ENCODE measurements at places on chromosomes 3 and 15.

- no peak for DNase-seq
Observed at GRCh38 chr3:36476286-36476942, 96.1 kb downstream of the STAC start.

GRCh38 chr3:143123353-143123984 is 3.9 kb downstream of the CHST2 start:
- DNase-seq, result no peak

- DNase-seq, result no peak
Observed at GRCh38 chr3:58725326-58725853, 58.8 kb upstream of the FAM3D start.

DNA sequence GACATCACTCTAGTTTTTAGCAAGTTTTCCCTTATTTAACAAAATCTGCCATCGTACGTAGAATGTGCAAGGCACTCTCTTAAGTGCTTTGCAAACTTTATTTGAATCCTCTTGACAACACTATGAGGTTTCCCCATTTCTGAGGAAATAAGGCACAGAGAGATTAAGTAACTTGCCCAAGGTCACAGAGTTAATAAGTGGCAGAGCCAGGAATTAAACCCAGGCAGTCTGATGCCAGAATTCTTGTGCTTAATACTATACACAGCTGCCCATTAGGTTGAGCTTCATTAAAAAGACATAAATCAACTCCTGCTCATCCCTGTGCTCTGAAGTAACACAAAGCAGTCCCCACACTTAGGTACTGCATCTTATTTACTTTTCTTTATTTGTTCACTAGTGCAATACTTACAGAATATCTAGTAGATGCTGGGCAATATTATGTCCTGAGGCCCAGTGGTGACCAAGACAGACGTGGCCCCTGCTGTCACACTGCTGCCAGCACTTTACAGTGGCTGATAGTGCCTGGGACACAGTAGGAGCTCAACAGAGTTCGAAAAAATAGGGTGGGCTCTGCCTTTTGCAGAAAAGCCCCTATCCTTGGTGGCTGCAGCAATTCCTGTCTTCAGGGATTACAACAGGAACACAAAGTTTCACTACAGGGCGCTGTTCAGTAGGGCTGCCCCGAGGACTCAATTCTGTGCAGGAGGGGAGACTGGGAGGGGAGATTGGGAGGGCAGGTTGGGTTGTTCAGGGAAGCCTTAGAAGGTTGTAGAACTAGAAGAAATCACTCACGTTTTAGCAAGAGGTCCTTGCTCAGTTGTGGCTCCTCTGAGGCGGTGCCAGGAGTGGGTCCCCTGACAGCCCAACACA is 138.3 kb upstream of the TPM1 start:
- peak; percentile 11 for DNase-seq

DNA sequence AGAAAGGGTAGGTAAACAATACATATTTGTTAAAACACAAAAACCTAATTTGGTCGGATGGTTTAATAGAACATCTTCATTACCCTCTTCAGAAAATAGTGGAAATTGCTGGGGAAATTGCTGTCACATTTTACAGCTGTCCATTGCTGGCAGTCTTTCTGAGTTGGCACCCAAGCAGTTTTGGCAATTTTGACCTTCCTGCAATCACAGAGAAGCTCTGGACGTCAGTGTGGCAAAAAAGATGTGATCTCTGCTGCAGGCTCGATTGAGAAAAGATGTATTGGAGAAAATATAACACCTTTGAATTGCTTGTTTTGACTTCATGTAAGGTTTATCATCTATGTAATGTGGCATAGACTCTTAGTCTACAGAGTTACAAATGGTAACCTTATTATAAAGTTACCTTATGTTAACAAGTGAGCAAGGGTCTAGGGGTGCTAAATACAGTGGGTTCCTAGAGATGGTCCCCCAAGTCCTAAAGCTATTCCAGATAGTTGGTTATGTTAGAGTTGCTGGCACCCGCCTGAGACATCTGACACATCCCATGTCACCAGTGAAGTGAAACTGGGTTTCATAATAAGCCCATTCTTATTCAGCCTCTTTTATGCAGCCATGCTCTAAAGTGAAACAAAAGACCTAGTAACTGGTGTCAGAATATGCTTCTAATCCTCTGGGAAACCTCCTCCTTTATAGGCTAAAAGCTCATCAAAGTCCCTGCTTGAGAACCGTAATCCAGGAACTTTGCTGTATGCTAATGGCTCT is 14.0 kb downstream of the UBE2E1 start:
- no peak for DNase-seq

- peak; percentile 32 for DNase-seq
Observed at GRCh38 chr3:111392894-111393398, 149.1 kb upstream of the CD96 start.

DNA sequence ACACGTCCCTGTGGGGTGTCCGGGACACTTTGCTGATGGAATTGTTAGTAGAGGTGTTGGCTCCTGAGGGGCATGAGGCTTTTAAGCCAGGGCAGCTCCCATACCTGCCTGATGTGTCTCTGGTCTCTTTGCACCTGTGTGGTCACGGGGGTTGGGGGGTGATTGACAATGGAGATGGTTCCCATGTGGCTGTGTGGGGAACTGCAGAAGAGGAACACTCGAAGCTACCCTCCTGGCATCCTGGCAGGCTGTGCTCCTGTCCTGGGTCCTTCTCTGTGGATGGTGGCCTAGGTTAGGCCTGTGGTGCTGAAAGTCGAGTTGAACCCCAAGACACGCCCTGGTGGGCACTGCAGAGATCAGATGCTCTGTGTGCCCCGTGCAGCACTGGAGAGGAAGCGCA is 73.4 kb downstream of the HMCES start:
- DNase-seq, result no peak

- no peak for DNase-seq
Observed at GRCh38 chr15:80152896-80153876, at the start of gene FAH. Gene FAH (plus strand): TSS chr15:80152999. CDS start chr15:80153055, 56 bp downstream.

DNA sequence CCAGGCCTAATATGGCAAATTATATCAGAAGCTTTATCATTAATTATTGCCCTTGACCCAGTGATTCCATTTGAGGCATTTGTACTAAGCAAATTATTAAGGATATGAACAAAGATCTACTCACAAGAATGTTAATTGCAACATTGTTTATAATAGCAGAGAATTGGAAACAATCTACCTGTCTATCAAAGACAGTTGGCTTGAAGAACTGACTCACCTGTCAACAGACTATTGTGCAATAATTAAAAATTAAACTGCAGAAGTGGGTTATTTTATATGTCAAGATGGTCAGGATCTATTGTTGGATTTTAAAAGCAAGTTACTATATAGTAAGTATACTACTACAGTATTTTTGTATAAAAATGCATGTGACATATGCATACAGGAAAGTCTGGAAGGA is 6.7 kb upstream of the FETUB start:
- DNase-seq, result no peak

GRCh38 chr3:115325539-115325938 is 178.5 kb upstream of the ZBTB20 start:
- no peak for DNase-seq

GRCh38 chr3:141392897-141393734 is 24.8 kb downstream of the ZBTB38 start:
- DNase-seq, result no peak

GRCh38 chr3:43506644-43507043 is 115.2 kb downstream of the ANO10 start:
- DNase-seq, result no peak

GRCh38 chr3:195441992-195442572 is 738 bp downstream of the ACAP2 start:
- peak; percentile 28 for DNase-seq

DNA sequence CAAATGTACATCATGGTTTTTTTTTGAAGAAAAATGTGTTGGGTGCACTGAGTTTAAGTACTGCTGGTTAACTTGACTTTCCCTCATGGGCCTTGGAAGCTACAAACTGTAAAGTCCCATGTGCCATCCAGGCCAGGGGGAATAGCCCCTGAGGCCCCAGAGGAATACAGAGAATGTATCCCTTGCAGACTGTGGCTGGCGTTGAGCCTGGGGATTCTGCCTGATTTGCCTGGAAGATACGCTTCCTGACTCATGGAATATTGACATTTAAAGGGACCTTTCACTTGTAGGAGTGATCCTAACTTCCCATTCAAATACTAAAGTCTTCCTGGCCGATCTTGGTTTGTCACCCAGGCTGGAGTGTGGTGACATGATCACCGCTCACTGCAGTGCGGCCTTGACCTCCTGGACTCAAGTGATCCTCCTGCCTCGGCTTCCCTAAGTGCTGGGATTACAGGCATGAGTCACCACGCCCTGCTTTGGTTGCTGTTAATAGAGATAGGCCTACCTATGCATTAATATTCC is 42.0 kb downstream of the ADAMTSL3 start:
- no peak for DNase-seq
